ENCODE measurements at places on chromosomes 5 and 9.

DNA sequence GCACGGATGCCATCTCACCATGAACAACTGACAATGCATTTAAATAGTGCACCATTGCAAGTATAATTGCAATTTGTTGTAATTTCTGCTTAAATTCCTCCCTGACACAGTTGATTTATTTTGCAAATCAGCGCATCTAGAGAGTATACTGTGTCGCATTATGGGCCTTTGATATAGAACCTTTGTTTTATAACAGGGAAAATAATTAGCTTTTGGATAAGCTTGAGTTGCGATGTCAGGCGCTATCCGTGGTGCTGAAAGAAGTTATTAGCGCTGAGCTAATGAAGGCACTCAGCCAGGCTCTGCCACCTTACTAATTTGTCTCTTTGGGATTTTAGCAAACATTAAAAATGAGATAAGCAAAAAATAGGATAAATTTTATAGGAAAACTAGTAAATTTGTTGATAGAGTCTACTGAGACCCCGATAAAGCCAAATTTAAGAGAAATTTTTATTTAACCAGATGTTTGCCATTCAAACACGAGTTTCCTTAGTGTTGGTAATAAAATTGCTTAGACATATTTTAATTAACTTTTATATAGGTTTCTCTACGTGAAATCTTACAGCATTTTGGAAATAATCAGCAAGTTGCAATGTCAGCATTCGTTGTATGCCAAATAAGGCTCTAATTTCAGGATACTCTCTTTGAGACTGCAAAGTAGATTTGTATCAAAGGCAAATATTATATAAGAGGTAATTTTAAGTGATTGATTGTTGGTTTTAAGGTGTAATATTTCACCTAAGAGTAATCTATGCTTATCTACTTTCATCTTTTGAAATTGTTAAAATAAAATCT lies 355.5 kb downstream of the TLR4 start:
- no peak for DNase-seq

DNA sequence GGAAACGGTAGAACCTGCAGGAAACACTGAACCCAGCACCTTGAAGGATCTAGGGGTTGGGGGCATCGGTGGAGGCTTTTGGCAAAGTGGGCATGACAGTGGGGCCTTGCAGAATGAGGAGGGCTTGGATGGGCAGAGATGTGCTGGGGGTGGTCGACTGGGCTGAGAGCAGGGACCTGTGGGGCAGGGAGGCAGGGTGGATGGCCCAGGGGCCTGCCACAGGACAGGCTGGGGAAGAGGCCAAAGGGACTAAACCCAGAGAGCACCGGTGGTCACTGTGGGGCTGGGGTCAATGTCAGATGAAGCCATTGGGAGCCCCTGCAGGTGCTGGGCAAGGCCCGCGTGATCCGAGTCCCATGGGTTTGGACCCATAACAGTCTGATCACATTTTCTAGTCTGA lies 175.3 kb downstream of the DAB2IP start:
- DNase-seq: no peak

GRCh38 chr5:55993013-55993412 lies 1.8 kb downstream of the IL6ST start:
- DNase-seq: no peak

- no peak for DNase-seq
Observed at GRCh38 chr5:66570201-66570600, 26.0 kb upstream of the MAST4 start.

DNA sequence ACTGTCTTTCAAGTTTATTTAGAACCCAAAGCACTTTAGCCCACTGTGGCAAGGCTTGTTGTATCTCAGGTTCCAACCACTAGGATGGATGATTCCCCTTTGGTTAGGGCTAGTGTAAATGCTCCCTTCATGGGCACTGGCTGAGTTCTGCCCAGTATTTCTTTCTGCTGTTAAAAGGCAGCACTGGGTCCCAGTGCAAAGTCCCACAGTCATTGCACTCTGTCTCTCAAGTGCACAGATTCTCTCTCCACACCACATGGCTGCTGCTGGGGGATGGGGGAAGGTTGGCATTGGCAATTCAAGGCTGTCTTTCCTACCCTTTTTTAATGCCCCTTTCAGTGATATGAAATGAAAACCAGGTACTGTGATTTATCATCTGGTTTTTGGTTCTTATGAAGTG lies 7.2 kb upstream of the NPR3 start:
- DNase-seq: no peak

DNA sequence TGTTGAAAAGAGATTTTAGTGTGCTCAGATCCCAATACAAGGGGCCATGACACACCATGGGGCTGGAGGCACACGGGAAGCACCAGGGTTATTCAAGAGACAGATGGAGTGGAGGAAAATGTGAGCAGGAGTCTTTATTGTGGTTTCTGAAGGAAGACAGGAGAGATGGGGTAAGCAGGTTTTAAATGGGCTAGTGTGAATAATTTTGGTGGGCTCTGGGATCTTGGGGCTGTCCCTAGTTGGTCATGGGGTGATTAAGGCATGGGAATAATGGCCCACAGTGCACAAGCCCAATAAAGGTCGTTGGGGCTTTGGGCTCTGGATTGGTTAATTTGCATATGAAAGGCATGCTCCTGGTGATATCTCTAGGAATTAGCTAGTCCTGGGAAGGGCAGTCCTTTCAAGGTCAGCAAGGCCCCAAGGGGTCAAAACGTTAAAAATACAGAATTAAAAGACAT lies 3.6 kb upstream of the SCGB3A2 start:
- no peak for DNase-seq

GRCh38 chr9:75891277-75891741 lies 836 bp downstream of the PCSK5 start:
- peak; percentile 35 for DNase-seq

GRCh38 chr5:40678460-40679147 lies 1.1 kb upstream of the PTGER4 start:
- no peak for DNase-seq

- DNase-seq: no peak
Observed at GRCh38 chr5:21236104-21236503, 1248.1 kb upstream of the CDH18 start.

GRCh38 chr5:115685490-115685889 lies 59.7 kb upstream of the TMED7 start:
- DNase-seq: no peak

GRCh38 chr5:17743580-17744435 lies 109.5 kb downstream of the TAF11L14 start:
- DNase-seq: no peak

DNA sequence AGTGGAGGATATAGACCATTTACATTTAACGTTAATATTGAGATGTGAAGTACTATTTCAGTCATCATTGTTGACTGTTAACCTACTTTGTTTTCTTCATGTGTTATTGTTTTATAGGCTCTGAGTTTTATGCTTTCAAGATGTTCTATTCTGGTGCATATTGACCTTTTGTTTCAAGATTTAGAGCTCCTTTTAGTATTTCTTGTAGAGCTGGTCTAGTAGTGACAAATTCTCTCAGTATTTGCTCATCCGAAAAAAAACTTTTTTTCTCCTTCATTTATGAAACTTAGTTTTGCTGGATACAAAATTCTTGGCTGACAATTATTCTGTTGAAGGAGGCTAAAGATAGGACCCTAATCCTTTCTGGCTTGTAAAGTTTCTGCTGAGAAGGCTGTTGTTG lies 91.3 kb downstream of the INVS start:
- no peak for DNase-seq

GRCh38 chr5:158309088-158309807 lies 450.3 kb upstream of the CLINT1 start:
- no peak for DNase-seq

DNA sequence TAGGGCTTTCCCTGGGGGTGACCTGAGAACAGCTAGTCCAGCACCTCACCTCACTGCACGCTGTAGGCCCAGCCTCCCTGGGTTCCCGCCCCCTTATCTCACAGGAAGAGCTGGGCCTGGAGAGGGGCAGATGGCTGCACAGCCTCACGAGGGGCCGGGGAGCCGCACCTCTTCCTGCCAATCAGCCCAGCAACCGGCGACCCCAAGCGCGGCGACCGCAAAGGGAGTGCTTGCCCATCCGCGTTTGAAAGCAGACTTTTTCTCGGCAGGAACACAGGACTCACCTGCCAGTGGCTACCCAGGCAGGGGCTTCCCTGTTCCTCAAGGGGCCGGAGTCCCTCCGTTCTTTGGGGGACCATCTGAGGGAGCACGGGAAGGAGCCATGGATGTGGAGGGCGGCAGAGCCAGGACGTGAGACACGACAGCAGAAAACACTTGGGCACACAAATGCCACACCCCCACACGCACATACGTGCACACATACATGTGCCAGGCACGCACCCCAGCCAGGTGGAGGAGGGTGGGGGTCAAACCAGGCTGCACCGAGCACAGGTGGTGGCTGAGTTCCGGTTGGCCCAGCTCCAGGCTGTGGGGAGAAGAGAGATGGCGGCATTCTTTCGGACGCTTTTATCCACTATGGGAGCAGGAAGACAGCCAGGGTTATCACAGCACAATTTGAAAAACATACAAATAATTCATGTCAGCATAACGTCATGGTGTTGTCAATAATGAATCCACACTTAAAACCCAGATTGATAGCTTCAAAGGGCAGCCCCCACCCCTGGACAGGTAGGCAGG lies 11.3 kb downstream of the TMEM250 start:
- DNase-seq: peak; percentile 71

- no peak for DNase-seq
Observed at GRCh38 chr9:114153761-114154599, 1.4 kb upstream of the COL27A1 start.

DNA sequence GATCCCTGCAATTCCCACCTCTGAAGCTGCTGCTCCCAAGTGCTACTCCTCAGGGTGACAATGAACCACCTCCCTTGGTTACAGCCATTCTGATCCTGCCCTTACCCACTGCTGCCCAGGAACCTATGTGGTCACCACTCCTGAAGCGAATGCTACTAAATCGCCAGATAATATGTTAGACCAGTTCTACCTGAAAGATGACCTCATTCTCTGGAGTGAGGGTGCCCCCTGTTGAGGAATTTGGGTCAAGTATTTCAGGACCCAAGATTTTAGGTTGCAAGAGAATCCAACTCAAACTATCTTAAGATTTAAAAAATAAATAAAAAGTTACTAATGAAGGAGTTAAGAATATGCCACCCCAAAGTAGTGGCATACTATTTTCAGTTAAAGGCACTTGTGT lies 5.8 kb upstream of the SNAPC3 start:
- peak; percentile 63 for DNase-seq

GRCh38 chr5:78006449-78006848 lies 230.3 kb upstream of the TBCA start:
- no peak for DNase-seq

GRCh38 chr5:58735637-58736036 lies 152.8 kb downstream of the RAB3C start:
- no peak for DNase-seq

DNA sequence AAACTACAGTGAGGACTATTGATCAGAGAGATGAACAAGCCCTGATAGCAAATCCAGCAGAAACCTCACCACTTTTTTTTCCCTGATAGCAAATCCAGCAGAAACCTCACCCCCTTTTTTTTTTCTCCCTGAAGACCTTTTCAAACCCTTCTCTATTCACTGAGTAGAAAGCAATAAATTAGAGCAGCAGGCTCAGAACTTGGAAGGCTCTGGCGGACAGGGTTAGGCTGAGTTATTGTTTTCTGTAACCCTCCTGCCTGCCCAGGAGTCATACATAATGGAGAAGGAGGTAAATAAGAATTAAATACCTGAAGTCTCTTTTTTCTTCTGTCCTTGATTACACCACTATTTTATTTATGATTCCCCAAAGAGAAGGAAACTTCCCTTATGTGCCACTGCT lies 136.3 kb upstream of the SNX2 start:
- DNase-seq: no peak

GRCh38 chr9:131835151-131835910 lies 95.5 kb upstream of the RAPGEF1 start:
- DNase-seq: no peak

DNA sequence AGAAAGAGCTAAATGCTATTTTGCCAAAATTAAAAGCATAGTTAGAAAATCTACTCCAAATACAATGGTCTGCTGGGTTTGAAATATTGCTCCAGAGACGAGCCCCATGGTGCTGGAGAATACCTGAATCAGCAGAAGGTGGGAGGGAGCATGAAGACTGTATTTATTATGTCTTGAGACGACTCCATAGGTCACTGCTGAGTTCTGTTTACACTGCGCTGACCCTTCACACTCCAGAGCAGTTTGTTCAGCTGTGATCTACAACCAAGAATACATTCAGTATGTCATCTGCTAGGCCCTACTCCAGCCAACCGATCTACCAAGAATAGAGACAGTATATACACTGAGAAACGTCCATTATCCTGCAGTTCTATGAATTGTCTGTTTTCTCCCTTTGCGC lies 150.5 kb downstream of the TLE1 start:
- DNase-seq: no peak

DNA sequence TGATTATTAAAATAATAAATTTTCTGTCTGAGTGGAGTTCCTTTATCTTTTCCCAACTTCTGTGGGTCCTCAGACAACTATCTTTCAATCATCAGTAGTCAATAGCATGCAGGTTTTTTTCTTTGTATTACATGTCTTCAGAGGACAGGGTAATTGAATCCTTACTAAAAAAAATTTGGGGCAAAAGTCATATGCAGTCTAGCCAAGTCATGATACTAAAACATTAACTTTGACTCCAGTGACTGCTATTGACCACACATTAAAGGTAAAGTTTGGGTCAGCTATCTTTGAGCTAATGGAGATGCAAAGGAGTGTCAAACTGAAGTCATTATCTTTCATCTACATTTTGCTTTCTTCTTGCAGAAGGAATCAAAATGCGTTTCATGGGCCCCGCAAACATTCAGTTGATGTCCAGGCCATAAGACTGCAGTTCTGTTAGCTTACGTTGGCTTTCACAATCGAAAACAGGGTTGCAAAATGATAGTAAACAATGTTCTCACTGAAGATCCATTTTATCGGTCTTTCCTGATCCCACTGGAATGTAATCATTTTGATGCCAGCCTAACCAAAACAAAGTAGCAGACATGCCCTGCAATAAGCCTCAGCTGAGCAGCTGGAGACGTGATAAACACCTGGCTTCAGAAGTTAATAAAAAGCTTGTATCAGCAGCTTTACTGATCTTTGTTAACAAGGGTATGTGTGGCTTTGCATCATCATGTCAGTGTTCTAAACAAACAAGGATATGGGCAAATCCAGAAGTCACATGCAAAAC lies 186.1 kb upstream of the PRLR start:
- DNase-seq: no peak

DNA sequence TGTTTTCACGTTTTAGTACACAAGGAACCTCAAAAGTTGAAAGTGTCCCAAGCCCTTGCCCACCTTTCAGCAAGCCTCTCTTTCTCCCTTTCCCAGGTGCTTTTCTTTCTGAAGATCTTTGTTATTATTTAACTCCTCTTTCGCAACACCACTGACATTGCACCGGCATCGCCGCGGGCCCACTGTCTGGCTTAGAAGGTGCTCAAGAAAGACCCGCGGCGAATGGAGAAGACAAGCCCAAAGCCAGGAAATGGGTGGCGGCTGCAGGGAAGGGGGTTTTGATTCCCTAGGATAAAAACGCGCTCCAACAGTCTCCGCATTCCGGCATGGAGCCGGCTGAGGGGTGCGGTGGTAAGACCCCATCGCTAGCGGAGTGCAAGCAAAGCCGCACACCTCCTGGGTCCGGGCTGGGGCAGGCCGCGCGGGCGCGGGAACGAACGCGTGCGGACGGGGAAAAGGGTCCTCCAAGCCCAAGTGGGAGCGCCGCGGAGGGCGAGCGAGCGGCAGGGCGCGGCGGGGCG lies 404 bp upstream of the AFAP1L1 start:
- DNase-seq: no peak
